Left forelimb (tissue), 1 donor: ENCODE measurements at places on chromosomes 3 and 15.

- no peak for DNase-seq
Observed at GRCh38 chr15:42010434-42010833, 10.4 kb downstream of the PLA2G4E start.

DNA sequence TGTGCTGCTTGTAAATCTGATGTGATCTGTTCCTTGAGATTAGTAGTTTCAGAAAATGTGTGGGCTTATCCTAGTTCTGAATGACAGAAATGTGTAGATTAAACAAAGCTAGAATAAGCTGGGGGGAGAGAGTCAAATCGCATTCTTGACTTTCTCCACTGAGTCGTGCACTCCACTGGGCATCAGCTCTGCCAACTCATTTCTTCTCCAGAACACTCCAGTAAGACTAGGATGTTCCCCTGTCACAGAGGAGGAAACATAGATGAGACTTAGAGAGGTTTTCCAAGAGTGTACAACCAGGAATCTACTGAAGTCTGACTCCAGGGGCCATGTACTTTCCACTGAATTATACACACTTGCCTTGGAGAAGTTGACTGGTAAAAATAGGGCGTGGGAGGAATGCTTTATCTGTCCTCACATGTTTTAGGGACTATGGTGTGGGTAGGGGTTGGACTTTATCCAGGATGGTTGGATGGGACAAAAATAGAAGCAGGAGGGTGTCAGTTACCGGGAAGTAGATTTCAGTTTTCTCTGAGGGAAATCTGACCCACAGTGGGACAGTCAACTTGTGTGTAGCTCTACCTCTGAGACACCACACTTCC, 298.2 kb downstream of the UBE2E2 start:
- no peak for DNase-seq

DNA sequence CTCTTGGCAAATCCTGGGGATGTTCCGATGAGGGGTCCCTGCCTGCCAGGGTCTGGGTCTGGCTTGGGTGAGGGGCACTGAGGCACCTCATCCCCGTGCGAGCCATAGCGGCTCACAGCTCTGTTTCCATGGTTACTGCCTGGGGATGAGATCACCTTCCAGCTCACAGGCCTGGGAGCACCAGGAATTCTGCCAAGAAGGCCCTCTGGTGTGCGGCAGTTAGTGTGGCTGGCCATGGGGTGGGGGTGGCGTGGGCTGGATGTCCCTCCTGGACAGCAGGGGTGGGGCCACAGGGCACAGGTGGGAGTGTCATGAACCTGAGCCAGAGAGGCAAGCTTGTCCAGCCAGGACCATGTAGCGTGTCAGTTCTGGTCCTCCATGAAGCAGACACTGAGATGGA, 22.1 kb upstream of the PRR23E start:
- DNase-seq, result peak; percentile 58

GRCh38 chr3:121627211-121627610, 33.5 kb downstream of the HCLS1 start:
- DNase-seq, result no peak

DNA sequence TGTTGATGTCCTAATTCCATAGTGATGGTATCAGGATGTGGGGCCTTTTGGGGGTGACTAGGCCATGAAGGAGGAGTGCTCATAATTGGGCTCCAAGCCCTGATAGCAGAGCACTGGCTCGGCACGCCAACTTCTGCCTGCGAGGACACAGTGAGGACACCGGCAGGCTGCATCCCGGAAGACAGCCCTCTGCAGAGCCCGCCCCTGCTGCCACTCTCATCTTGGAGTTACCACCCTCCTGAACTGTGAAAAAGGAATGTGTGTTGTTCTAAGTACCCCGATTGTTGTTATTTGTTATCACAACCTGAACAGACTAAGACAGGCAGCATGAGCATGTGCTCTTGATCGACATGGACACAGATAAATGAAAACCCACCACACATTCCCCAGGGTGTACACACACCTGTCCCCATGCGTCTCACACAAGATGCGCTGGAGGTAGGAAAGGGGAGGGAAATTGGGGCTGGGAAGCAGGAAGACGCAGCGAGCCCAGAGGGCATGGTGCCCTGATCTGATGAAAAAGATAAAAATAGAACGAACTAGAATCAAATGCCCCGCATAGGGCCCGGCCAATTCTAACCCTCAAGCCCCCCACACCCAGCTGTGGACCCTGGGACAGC, 40.1 kb downstream of the RPN1 start:
- DNase-seq, result no peak

DNA sequence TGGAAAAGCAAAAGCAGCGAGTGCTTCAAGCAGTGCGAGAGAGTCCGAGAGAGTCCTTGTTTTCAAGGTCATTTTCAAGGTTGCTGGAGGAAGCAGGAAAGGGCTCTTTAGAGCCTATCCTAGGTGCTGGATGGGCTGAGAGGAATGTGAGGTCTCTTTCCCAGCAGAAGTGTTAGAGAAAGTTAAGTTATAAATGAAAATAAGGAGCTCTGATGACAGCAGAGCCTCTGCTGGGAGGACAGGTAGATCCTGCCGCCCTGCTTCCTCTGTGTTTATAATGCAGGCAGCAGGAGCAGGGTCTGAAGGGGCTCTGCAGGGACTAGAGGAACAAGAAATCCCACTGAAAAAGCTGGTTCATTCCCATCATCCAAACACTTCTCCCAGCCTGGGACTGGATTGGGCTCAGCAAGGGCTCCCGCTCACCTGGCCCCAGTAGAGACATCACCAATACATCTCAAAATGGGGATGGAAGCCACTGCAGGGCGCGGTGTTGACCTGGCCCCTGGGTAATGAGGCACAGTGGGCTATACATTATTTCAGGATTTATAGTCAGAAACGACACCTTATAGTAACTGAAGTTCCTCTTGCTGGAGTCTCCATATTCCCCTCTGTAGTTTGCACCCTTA, 41.5 kb upstream of the RAB6B start:
- peak; percentile 36 for DNase-seq

DNA sequence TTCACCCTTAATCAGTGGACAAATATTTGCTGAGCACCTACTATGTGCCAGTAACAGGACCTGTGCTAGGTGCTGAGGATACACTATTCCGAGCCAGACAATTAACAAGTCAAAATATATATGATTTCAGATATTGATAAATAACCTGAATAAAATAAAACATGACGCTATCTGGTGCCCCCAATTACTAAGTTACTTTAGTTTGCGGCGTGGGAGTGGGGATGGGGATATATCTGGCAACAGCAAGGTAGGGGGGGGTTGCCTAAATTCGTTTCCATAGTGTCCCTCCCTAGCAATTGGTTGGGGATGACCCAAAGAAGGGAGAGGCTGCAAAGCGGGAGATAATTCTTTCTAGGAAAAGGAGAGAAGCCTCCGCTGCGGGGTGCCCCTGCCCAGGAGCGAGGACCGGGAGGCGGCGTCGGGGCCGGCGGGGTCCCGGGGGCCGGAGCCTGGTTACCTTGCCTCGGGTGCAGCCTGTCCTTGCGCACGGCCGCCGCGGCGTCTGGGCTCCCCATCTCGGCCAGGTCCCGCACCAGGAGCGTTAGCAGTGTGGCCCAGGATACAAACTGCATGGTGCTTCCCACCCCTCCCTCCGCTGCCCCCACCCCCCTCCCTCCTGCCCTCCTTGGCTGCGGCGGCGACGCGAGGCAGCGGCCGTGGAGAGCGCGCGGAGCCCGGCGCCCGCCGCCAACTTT, 567 bp downstream of the ADAMTS9 start:
- no peak for DNase-seq

- DNase-seq, result peak; percentile 72
Observed at GRCh38 chr3:5187920-5188418, 462 bp downstream of the EDEM1 start.

- no peak for DNase-seq
Observed at GRCh38 chr3:133238015-133238414, 161.8 kb upstream of the BFSP2 start.

DNA sequence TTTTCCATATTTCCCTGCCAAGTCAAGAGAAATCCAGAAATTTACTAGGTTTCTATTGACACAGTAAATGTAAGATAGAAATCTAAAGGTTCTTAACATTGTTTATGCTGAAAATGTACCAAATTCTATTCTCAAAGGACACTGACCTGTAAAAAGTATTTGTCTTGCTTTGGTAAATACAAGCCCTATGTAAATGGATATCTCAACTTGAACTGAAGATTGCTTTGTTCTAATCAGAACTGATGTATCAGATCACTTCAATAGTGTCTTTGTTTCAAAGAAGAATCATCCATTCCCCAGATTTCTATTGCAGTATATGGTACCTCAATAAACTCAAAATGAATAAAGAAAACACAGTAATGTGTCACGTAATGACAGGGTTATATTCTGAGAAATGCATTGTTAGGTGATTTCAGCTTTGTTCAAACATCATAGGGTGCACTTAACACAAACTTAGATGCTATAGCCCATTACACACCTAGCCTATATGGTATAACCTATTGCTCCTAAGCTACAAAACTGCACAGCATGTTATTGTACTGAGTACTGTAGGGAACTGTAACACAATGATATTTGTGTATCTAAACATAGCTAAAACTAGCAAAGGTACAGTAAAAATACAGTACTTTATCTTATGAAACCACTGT, 143.5 kb upstream of the NECTIN3 start:
- DNase-seq, result no peak

DNA sequence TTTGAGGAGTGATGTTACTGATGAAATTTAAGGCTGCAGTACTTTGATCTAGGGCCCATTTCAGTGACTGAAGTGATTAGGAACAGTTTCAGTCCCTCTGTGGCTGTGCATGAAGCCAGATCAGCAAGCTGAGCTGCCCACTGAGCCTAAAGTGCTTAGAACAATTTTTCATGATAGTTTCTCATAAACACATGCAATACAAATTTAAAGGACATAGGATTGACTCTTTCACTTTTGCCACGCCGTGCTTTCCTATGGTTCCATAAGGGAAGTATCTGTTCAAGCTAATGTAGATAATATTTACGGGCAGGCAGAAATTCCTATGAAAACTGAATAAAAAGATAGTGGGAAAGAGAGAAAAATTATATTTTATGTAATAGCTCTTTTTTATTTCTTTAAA, 10.6 kb downstream of the ANKUB1 start:
- no peak for DNase-seq

DNA sequence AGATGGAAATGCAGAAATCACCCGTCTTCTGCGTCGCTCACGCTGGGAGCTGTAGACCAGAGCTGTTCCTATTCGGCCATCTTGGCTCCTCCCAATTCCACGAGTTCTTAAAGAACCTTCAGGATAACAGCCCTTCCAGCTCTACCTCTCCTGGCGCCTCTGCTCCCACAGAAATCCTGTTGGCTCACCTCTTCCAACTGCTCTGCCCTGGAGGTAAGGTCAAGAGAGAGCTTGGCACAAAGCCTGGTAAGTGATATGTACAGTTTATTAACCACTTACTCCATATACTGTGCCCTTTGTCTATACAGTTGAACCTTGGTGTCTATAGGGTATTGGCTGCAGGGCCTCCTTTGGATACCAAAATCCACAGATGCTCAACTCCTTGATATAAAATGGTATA, 17.8 kb upstream of the FGF12 start:
- no peak for DNase-seq

- DNase-seq, result peak; percentile 44
Observed at GRCh38 chr3:141278196-141279076, 46.8 kb downstream of the PXYLP1 start.

DNA sequence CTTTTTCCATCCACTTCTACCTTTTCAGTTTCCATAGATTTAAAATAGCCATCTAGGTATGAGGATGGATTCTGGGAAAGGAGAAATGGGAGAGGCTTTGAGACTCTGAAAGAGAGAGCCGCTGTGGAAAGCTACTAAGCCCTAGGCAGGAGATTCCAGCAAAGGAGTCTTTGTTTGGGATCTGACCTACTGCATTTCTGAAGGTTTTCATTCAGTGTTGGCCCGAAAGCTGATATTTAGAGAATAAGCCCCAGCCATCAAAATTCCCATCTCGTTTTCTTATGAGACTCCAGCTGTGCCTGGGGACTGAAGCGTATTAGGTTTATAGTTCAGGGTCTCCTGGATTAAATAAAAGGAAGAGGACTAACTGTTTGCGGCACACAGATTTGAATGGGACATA, 19.5 kb downstream of the LIPH start:
- no peak for DNase-seq

GRCh38 chr3:190972840-190973270, 110.4 kb upstream of the GMNC start:
- DNase-seq, result no peak

DNA sequence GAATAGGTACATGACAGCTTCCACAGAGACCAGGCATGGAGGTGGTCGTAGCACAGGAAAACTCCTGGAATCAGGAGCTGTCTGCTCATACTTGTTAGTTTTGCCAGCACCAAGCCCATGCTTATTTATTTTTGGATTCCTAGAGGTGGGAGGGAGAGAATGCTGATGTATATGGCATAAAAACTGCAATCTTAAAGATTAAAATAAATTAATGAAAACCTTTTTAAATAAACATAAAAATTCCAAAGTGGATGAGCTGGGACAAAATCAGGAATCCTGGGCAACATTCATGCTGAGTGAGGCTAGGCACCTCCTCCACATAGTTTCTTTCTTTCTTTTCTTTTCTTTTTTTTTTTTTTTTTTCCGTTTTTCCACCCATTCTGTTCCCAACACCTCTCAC, 14.3 kb upstream of the BCL6 start:
- no peak for DNase-seq

- DNase-seq, result no peak
Observed at GRCh38 chr15:95857758-95858157, 472.7 kb upstream of the NR2F2 start.

DNA sequence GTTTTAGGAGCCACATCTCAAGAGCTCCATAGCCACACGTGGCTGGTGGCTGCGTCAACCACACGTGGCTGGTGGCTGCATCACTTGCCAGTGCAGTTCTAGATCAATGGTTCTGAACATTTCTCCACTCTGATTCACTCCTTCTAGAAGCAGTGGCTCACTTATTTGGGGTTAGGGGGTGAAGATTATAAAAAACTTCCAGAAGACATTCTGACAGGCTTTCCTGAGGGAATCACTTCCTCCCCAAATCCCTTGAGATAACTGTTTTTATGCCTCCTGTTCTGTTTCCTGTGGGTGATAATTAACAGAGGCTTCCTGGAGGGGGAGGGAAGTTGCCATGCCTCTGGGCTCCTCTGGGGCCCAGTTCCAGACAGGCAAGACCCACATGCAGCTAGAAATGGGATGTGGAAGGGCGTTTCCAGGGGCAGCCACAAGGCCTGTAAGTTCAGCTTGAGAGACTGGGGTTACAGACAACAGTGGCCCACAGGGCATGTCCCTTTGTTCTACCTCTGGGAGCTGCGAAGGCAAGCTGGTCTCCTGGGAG, 23.6 kb downstream of the HEG1 start:
- DNase-seq, result no peak

GRCh38 chr3:126618021-126618420, 36.9 kb downstream of the TXNRD3 start:
- DNase-seq, result no peak

DNA sequence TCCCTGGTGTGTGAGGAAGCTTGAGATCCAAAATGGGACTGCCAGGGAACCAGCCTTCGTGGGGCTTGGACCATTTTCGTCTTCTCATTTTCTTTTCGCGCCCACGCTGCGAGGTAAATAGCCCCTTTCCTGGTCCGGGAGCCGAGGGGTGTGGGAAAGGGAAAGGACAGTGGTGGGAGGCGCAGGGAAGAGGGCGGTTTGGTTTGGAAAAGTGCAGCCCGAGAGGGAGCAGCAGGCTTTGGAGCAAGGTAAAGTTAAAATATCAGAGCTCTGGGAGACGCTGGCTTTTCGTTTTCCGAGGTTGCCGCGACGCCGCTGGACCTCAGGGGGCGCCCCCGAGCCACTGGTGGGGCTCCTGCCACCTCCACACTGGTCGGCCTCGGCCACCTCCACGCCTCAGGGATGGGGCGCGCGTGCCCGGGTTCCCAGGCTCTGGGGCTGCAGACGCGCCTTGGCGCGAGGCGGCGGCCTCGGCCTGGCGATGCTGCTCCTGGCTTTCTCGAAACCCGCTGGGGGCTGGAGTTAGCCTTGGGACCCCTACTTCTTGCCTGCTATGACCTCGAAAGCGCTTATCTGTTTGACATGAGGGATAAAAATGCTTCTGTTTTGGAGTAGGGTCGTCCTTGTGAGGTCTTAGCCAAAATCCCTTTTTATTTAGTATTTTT, 3.2 kb downstream of the PTPRG start:
- DNase-seq, result peak; percentile 89
